WTC11 (cell line): ENCODE measurements at places on chromosomes 5 and 9. TPM values are rescaled to one million over a fixed set of nuclear protein-coding genes. Genes with fewer than 3 reads are reported as not detected.

The NMUR2 gene
- total RNA-seq, result 0.16 TPM in 1 of 3 replicates, not detected in the others

The CTSL gene
- total RNA-seq, result 33.0 to 39.7 TPM (median 33.4 TPM) in 3 replicates

The MSX2 gene
- total RNA-seq, result 0.73 to 0.94 TPM (median 0.83 TPM) in 3 replicates

DNA sequence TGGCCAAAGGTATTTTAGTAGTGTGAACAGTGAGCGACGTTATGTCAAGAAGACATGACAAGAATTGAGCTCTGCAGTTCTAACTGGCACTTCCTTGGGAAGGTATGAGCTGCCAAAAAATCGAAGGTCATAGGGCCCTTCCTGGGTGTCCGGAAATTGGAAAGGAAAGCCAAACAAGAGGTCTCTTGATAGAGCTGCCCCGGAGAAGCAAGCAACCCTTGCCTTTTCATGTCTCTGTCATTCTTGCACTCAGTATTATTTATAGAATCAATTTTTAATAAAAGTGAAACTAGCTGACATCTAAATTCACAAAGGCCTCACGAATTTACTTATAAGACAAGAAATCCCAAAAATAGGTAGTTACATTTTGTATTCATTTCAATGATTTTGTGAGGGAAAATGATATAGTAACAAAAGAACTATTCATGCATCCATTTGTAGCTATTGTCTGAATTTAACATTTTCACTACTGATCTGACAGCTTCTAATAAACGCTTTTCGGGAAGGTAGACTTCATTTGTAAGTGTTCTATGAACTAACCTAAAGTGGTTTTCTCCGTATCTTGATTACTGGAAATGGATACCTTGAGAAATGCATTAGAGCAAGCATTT is 113.8 kb upstream of the VCAN start:
- no peak for DNase-seq

- DNase-seq, result no peak
Observed at GRCh38 chr5:169637549-169638121, 560 bp downstream of the DOCK2 start.

GRCh38 chr5:143491646-143492045 is 88.2 kb upstream of the NR3C1 start:
- no peak for DNase-seq

GRCh38 chr5:148833122-148833521 is 6.7 kb downstream of the ADRB2 start:
- DNase-seq, result no peak

GRCh38 chr5:112412346-112412745 is 6.7 kb downstream of the EPB41L4A start:
- DNase-seq, result no peak
